ENCODE measurements at places on chromosomes 2 and 18.

- no peak for DNase-seq
Measured at GRCh38 chr2:12020833-12021469, 274.5 kb downstream of the LPIN1 start.

GRCh38 chr18:54284981-54285785 is 15.9 kb downstream of the POLI start:
- DNase-seq: peak; percentile 73

- no peak for DNase-seq
Measured at GRCh38 chr2:69948032-69948962, 13.1 kb downstream of the ASPRV1 start.

- no peak for DNase-seq
Measured at GRCh38 chr18:56066524-56067213, 478.7 kb upstream of the TCF4 start.

- DNase-seq: no peak
Measured at GRCh38 chr18:58242968-58243367, 198.9 kb downstream of the NEDD4L start.

GRCh38 chr2:79554899-79555298 is 42.0 kb downstream of the CTNNA2 start:
- no peak for DNase-seq

GRCh38 chr2:222637067-222637466 is 18.8 kb downstream of the FARSB start:
- DNase-seq: no peak

DNA sequence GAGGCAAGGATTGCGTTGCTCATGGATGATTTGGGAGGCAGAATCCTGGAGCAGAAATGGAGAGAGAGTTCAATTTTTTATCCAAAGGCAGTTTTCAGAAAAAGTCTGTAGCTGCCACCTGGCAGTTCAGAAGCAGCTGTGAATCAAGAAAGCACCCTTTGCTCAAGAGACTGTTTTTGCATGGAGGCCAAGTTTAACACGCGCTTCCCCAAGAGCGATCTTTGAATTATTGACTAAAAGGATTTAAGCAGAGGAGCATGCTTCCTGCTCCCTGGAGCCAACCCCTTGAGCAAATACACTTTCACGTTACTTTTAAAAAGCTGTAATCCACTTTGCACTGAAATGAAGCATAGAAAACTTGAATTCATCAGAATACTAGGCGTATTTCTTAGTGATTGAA is 252.4 kb downstream of the RNF144A start:
- no peak for DNase-seq

DNA sequence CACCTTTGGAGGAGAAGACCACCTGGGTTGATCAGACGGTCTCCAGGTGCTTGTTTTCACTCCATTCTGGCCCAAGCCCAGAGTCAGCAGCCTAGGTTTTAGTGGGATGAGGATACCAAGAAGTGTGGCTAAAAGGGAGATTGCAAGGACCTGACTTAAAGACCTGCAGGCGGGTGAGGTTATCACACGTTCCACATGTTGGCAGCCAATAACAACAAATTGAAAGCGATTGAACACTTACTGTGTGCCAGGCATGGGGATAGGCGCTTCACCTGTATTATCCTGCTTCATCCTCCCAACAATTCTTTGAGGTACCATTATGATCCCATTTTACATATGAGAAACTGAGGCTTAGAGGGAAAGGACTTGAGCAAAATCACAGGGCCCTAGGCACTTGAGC is 5.0 kb downstream of the ARL4C start:
- no peak for DNase-seq

DNA sequence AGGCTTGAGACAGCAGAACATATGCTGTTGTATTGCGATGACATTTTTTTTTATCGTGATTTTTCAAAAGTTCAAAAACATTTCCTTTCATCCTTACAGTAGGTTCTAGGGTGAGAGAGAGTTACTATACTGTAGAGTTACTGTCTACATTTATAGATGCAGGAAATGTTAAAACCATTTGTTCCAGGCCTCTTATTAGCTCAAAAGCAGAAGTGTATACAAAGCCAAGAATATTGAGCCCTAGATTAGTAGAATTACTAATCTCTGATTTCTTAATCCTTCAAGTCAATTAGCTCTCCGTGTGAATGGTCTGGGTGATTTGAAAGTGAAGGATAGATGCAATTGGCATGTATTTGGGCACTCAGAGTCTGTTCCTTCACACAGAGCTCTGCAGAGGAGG is 73.1 kb downstream of the MAPRE2 start:
- DNase-seq: no peak

DNA sequence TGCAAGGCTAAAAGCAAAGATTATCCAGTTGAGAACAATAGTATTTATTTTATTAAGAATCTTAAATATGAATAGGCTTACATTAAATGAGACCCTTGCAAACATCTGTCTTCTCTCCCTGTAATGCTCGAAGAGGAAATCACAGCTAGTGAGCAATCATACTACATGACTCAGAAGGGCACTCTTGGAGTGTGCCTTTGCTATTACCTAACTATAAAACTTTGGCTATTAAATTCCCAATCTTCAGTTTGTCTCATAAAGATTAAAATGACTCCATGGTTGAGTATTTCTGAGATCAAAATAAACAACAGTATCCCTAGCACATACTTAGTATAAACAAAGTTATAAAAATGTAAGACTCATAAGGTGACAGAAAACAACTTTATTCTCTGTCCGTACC is 296.9 kb downstream of the KCNJ3 start:
- DNase-seq: no peak

- no peak for DNase-seq
Measured at GRCh38 chr2:114609801-114610200, 167.4 kb downstream of the DPP10 start.

GRCh38 chr2:38748943-38749804 is 2.0 kb downstream of the SRSF7 start:
- no peak for DNase-seq

GRCh38 chr2:44549856-44550255 is 188.1 kb downstream of the CAMKMT start:
- DNase-seq: no peak

DNA sequence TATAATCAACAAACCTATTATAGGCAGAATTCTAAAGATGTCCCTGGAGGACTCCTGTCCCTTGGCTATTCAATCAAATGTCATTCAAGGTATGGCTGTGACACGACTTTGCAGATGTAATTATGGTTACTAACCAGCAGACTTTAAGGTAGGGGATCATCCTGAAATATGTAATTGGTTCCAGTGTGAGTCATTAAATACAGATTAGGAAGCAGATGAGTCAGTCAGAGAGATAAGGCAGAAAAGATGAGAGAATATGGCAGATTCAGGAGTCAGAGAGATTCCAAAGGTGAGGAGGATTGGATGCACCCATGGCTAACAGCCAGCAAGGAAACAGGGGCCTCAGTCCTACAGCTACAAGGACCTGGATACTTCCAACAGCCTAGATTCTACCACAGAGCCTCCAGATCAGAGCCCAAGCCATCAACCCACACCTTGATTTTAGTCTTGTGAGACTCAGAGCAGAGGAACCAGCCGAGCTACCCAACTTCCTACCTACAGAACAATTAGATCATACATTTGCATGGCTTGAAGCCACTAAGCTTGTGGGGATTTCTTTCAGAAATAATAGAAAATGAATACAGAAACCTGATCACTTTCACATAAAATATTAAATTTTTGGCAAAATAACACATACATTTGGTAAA is 11.2 kb upstream of the PROM2 start:
- no peak for DNase-seq

- no peak for DNase-seq
Measured at GRCh38 chr2:134396493-134396892, 142.6 kb downstream of the MGAT5 start.

DNA sequence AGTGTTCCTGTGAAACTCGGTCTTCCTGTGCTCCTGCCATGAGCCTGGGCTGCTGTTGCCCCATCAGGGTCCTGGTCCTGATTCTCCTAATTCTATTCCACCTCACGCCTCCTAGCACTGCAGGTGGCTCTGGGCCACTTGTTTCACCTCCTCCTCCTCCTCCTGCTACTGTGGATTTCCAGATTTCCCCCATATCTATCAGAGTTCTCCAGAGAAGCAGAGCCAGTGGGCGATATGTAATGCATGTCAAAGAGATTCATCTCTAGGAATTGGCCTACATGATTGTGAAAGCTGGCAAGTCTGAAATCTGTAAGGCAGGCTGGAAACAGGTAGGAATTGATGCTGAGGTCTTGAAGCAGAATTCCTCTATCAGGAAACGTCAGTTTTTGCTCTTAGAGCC is 45.3 kb downstream of the CHRNA1 start:
- DNase-seq: no peak

GRCh38 chr2:105919191-105919811 is 174.6 kb downstream of the NCK2 start:
- DNase-seq: no peak

DNA sequence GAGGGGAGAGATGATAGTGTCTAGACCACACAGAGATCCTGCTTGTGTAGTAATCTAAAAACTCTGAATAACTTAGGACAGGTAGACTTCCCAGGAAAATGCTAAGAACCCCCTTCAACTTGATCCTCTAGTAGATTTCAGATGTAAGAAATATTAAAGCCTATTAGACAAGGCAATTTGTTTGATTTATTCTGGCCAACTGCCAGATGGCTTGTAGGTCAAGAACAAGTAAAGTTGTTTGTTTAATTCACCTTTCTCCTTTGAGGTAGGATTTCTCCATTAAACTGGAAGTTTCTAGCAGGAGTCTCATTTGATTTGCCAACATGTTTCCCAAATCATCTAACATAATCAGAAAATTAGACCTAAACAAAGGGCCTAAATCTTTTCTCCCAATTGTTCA is 48.6 kb downstream of the SH3RF3 start:
- DNase-seq: no peak

DNA sequence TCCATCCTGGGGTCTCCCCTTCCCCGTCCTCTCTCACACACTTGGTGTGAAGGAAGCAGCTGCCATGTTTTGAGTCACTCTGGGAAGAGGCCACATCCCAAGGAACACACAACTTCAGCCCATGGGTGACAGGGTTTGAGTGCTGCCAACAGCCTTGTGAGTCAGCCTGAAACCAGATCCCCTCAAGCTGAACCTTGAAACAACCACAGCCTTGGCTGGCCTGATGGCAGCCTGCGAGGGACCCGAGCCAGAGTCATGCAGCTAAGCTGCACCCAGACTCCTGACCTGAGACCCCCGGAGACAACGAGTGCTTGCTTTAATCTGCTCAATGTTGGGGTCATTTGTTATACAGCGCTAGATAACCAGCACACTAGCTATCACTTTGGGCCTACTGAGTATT is 19.3 kb upstream of the MC2R start:
- DNase-seq: no peak

DNA sequence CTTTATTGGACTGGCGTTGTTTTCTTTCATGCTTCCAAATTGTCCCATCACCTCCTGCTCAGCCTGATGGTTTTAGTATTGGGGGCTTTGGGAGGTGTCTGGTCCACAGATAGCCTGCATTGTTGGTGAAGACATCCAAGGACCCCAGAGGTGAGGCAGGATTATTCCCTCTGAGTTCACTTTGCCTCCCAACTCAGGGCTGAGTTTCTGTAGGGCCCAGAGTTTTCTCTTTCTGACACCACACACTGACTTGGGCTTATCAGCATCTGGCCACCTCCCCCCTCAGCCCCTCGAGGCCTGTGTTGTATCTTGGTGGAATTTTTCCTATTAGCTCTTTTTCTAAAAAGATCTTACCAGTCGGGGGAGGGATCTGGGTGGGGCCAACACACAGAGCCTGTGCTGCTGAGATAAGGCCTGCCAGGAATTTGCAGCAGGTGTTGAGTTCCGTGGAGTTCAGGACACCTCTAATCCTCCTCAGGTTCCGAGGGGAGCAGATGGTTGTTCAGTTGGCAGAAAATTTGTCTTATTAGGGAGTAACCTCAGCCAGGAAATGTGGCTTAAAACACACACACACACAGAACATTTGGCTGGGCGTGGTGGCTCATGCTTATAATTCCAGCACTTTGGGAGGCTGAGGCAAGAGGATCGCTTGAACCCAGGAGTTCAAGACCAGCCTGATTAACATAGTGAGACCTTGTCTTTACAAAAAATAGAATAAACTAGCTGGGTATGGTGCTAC is 7.3 kb downstream of the EMILIN2 start:
- DNase-seq: no peak

- no peak for DNase-seq
Measured at GRCh38 chr2:235832941-235833340, 335.2 kb downstream of the GBX2 start.

DNA sequence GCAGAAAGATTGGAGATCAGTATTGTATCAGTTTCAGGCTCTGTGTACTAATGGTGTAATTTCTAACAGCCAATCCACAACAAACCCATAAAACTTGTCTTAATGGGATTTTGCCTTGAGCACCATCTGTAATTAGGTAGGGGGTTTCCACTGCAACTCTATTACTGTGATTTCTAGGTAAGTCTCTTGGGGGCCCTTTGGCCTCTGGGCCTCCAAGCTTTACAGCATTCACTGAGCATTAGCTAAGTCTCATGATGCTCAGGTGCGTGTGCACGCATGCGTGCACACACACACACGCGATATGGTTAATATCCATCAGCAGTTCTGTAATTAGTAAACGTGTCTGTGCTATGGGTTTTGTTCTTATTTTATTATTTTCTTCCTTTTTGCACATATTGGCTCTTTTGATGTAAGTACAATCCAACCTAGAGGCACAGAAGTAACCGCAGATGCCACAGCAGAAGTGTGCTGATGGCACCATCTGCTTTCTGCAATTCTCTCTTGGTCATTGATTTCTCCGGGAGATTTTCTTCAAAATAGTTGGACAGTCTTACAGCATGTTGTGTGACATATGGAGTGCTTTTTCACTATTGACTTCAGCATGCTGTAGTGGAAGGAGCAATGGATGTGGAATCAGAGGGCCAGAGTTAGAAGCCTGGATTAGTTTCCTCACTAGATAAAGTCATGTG is 592.0 kb downstream of the LRRTM4 start:
- no peak for DNase-seq

DNA sequence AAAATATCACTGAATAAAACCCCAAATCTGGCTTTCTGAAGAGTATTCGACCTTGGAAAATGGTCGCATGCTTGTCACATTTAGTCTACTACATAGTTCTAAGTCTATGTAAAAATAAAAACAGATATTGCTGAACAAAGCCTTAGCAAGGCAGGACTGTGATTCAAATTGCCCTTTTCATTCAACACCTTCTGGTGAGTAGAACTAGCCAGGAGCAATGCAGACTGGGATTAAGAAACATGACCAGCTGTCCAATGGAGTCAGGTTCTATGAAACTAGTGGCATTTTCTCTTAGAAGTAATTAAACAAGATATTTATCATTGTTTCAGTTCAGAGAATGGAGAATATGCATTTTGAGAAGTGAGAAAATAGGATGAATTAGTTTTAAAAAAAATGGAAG is 1260.5 kb upstream of the ACVR2A start:
- DNase-seq: no peak

- no peak for DNase-seq
Measured at GRCh38 chr2:196989496-196989895, 63.0 kb upstream of the PGAP1 start.
